ENCODE measurements at places on chromosomes 12 and 14.

GRCh38 chr12:113368331-113368730, 9.9 kb downstream of the PLBD2 start:
- DNase-seq: no peak

- DNase-seq: no peak
Observed at GRCh38 chr14:26187996-26188620, 409.7 kb downstream of the NOVA1 start.

DNA sequence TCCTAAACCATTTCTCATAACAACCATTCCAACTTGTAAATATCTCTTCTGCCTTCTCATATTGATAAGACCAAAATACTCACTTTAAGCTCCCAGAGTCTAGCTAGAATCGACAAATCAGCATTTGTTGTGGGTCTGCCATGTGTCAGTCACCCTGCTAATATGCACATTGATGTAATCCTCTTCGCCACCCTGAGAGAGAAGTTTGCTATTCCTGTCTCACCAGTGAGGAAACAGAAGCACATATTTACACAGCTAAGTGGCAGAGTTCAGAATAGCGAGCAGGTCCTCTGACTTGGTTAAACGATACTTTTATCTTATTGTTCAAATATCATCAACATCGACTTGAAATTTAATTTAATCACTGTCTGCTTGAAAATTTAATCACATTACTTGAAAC, 142.1 kb downstream of the ANO4 start:
- DNase-seq: no peak

GRCh38 chr12:115950959-115951358, 326.5 kb downstream of the MED13L start:
- DNase-seq: no peak

GRCh38 chr12:94041850-94042249, 106.5 kb upstream of the PLXNC1 start:
- DNase-seq: no peak

GRCh38 chr12:108302403-108303311, 36.5 kb downstream of the CMKLR1 start:
- DNase-seq: no peak

GRCh38 chr14:48580692-48581091, 905.3 kb upstream of the MDGA2 start:
- DNase-seq: no peak

- DNase-seq: no peak
Observed at GRCh38 chr12:64390275-64390851, at the start of gene C12orf56. C12orf56 (minus strand) TSS chr12:64390758; CDS start chr12:64390565, 193 bp downstream.

DNA sequence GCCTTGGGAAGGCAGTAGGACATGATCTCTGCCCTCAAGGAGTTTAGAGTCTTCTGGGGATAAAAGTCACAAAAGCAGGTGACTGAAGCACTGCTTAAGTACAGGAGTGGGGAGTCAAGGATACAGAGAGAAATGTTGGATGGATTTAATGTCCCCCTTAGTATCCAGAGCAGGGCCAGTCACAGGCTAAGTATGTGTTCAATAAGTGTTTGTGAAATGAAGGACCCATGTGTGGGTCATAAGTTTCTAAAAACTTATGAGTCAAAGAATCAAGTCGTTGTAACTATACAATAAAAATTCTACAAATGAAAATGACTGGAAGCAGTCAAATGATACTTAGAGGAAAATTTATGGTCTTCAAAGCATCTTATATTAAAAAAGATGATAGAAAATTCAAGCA, 25.1 kb downstream of the KRT80 start:
- no peak for DNase-seq

DNA sequence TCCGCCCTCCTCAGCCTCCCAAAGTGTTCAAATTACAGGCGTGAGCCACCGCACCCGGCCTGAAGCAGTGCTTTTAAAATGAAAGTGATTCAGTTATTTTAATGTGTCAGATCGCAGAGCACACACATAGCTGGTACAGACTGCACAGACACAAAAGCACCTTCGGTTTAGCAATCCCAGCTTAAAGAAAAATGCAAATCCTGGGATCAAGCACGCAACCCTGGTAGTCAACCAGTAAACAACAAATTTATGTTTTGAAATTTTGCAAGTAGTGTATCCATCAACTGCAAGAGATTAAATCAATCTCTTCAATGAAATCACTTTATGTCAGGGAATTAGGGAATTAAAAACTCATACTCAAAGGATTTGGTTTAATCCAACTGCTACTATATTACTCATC, 28.4 kb downstream of the SLC38A1 start:
- no peak for DNase-seq

GRCh38 chr12:15458008-15458407, 135.7 kb downstream of the PTPRO start:
- no peak for DNase-seq

DNA sequence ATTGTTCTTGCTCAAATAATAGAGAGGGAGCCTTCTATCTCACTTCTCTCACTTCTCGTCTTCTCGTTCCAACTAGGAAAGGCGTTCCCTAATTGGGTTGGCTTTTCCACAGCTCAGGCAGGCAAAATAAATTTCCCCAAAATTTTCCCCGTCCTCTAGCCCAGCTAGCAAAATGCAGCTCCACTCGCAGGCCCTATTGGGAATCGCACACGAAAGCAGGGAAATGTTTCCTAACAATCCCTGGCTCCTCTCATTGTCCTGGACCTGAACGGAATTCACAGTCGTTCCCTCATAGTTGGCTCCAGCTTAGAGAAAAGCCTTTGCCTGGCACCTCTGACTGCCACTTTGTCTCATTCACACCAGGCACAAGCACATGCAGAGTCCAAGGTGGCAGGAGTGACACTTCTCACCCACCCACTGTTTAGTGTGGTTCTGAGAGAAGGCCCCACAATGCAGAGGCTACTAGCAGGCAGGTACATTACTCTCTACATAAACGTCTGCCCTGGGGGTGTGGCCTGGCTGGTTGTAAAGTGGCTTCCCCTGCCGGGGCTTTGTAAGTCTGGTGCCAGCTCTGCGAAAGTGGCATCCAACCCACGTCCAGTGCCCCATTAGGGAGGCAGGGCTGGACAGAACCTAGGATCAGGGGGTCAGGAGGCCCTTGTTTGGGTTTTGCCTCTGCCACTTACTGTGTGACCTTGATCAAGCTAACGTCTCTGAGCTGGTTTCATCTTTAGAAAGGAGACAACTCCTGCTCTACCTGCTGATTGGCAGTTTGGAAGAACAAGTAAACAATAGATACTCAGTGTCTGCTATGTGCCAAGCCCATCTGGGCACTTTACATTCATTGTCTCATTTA, 4.2 kb downstream of the SERPINA10 start:
- DNase-seq: no peak

GRCh38 chr12:10033783-10034545, 3.5 kb downstream of the CLEC9A start:
- no peak for DNase-seq

DNA sequence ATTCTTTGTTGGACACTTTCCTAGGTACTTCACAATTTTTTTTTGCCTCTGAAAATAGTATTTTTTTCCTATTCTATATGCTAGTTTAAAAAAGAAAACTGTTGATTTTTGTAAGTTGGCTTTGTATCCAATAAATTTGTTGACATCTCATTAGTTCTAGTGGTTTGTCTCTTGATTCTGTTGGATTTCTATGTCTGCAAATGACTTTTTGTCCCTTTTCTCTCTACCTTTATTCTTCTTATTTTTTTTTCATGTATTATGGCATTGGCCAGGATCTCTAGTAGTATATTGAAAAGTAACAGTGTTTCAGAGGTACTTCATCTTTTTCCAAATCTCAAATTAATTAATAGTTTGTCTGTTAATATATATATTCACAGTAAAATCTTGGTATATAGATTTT, 59.1 kb upstream of the TSPAN11 start:
- DNase-seq: no peak
